Sigmoid colon (tissue), 7 donors: ENCODE measurements at places on chromosomes 11 and 22. TPM values are rescaled to one million over a fixed set of nuclear protein-coding genes. Genes with fewer than 3 reads are reported as not detected.

DNA sequence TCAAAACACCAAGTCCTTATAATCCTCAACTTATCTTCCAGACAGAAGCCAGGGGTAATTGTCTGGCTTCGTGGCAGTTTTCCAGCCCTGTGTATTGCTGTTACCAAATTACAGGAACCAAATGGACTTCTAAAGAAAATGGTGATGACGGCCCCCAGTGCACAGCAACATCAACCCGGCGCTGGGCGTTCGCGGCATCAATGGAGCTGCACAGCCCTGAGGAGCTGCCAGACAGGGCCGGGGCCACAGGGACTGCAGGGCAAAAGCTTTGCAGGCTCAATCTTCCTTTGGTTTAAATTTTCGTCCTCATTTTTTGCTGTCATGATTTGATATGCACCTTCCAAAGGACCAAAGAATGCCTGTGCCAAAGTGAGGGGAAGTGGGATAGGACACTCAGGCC is 292.5 kb downstream of the BRD1 start:
- H3K36me3 ChIP-seq, result no peaks in the 10 kb centered on the region
- no peaks in the 10 kb centered on the region for H3K4me1 ChIP-seq
- no peak overlapping the region for H3K27ac ChIP-seq
- peak; percentile 24 for DNase-seq
- no peak overlapping the region for H3K4me3 ChIP-seq
- H3K27me3 ChIP-seq, result peaks cover 13% of the 10 kb centered on the region

DNA sequence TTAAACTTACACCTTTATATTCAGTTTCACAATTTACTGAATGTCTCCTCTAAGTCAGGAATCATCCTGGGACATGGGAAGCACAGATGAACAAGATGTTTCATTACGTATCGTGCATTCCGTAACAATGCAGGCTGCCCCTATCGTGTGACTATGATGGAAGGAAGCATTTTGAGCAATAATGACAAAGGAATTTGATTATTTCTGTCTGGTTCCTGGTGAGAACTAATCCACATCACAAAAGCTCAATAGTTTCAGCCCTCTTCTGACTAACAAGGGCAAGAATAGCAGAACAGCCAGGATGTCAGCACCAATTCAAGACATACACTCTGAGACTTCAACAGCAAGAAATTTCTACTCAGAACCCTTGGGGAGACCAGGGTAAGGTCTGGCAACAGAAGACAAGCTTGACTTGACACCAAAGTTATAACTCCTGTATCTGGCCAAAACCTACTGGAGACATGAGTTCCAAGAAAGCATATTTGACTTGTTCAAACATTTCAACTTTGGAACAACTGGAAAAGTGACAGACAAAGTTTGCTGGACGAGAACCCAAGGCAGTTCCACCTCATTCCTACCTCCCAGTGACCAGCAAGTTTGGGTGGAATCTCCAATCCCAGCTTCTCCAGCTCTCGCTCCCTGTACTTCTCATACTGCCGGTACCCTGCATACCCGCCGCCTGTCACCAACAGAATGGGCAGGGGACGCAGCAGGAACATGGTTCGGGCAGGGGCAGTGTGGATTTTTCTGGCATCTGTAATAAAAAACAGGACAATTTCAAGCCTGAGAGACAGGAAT is 14.3 kb downstream of the PISD start:
- H3K27ac ChIP-seq, result no peak overlapping the region
- peaks cover 20% of the 10 kb centered on the region for H3K4me1 ChIP-seq
- no peak overlapping the region for H3K4me3 ChIP-seq
- DNase-seq, result no peak
- H3K27me3 ChIP-seq, result no peaks in the 10 kb centered on the region
- peaks cover 43% of the 10 kb centered on the region for H3K36me3 ChIP-seq

DNA sequence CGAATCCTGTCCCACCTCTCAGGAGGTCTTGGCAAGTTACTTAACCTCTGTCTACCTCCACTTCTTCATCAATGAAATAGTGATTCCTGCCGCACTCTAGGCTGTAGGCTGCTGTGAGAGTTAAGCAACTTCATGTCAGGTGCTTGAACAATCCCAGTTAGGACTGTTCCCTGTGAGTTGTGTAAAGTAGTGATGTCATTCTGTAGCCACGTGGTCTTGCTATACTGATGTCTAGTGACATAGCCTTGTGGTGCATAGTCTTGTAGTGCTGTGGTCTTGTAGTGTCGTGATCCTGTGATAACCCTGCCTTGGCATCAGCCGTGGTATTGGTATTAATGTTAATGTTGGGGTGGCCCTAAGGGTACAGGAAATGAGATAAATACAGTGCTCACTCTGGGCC is 30.3 kb upstream of the PRR5 start:
- no peak for DNase-seq

DNA sequence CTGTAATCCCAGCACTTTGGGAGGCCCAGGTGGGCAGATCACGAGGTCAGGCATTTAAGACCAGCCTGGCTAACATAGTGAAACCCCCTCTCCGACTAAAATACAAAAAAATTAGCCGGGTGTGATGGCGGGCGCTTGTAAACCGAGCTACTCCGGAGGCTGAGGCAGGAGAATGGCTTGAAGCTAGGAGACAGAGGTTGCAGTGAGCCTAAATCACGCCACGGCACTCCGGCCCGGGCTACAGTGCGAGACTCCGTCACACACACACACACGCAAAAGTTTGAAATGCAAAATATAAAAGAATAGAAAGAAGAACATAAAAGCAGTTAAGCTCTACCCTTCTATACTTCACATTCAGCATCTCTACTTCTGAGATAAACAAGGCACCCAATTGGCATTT is 1165.9 kb upstream of the CNTN5 start:
- H3K4me1 ChIP-seq, result no peaks in the 10 kb centered on the region
- no peak overlapping the region for H3K4me3 ChIP-seq
- H3K27me3 ChIP-seq, result no peaks in the 10 kb centered on the region

DNA sequence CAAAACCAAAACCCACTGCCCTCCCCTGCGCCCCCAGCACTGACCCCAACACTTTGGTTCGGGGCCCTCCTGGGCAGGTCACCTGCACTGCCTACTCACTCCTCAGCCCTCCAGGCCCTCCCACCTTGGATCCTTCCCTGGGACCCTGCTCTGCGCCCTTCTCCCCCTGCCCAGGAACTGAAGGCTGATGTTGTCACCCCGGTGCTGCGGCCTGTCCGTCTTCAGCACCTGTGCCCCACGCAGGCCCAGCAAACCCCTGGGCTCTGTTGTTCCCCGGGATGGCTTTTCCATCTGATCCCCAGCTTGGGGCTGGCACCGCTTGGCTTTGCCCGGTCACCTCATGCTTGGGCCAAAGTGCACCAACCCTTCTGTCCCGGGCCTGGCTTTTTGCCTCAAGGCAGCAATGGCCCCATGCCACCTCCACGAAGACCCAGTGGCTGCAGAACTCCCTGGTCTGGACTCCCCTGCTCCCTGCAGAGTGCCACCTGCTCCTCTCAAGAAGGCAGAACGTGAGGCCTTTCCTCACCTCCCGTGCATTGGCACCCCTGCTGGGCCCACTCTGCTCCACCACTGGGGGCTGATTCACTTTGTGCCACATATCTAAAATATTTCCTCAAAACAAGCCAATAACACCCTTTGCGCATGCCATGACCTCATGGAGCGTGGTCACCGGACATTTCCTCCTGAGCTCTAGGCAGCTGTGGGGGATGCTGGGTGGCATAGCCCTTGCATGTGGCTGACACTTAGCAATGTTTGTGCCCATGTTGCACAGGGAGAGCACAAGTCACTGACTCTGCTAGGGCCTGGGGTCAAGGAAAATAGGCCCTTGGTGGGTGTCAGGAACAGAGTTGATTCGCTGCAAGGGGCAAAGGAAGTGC is 8.8 kb downstream of the PPM1F start:
- peak overlapping the region; percentile 94 for H3K27ac ChIP-seq
- peaks cover 53% of the 10 kb centered on the region for H3K4me1 ChIP-seq
- H3K36me3 ChIP-seq, result no peaks in the 10 kb centered on the region
- no peaks in the 10 kb centered on the region for H3K27me3 ChIP-seq
- no peak for DNase-seq

- H3K4me1 ChIP-seq, result peaks cover 41% of the 10 kb centered on the region
- H3K27me3 ChIP-seq, result peaks cover 76% of the 10 kb centered on the region
- H3K4me3 ChIP-seq, result peak within 1 kb of the TSS; percentile 30
- no peaks in the 10 kb centered on the region for H3K36me3 ChIP-seq
- no peak for DNase-seq
Measured at GRCh38 chr11:2139123-2139521, at the start of gene IGF2. TSS of gene IGF2 (minus strand) at chr11:2139389. CDS start at chr11:2135523, 3,866 bp downstream.

DNA sequence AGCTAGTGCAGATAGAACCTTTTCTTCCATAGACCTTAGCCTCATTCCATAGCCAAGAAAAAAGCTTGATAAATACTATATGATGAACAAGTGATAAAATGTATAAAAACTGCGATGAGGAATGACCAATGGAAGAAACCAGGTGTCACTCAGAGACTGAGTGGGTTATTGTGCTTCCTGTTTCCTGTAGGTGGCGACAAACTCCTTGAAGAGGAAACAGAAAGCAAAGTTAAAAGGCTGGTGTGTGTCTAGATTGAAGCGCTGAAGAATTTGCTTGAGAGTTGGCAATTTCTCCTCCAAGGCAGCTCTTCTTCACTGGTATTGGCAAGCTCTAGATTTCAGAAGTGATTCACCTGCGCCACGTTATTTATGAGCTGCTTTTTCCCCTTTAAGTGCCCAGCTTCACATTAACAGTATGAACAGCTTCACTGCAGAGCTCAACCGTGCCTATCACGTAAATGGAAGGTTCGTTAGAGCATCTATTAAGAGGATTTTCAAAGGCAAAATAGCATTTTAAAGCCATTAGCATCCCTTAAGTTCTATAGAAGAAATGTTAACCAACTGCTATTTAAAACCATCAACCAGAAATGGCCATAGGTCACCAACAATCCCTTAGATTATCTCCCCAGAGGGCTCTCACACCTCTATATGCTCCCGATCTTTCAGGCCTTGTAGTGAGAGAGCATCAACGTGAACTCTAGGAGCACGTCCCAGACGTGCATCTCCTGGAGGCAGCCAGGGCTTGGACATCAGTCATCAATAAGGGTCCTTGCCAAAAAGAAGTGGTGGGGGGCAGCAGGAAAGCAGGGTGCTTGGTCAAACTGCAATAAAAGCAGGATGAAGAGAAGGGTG is 179.4 kb downstream of the CADM1 start:
- H3K27ac ChIP-seq, result no peak overlapping the region
- no peak overlapping the region for H3K4me3 ChIP-seq
- DNase-seq, result no peak
- H3K27me3 ChIP-seq, result no peaks in the 10 kb centered on the region
- H3K36me3 ChIP-seq, result no peaks in the 10 kb centered on the region

GRCh38 chr11:2092956-2093412 is 46.2 kb downstream of the IGF2 start:
- H3K4me1 ChIP-seq, result peaks cover 8% of the 10 kb centered on the region
- H3K36me3 ChIP-seq, result no peaks in the 10 kb centered on the region
- DNase-seq, result peak; percentile 73
- no peaks in the 10 kb centered on the region for H3K27me3 ChIP-seq
- no peak overlapping the region for H3K4me3 ChIP-seq

DNA sequence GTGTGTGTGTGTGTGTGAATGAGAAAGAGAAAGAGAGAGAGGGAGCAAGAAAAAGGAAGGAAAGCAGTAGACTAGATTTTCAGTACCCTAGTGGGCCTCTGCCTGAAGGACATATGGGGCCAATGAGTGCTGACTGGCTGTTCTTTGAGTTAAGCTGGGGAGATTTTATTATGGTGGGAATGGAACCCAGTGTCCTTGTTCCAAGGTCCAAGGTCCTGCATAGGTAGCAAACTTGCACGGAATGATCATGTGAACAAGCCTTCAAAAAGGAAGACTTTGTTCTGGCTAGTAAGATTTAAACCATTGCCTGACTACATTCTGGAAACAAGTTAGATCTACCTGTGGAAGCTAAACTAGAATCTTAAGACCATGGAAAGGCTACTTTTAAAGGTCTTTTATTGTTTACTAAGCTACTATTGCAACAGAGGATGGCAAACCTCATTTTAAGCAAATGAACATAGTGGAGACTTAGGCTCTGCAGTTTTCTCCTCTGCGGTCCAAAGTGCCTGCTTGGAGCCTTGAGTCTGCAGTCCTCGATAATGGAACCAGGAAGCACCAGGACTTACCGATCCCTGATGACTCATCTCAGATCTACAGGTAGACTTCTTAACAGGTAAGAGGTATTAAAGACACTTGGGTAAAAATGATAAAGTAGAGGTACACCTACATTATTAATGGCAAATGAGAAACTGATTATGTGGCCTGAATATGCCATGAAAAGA is 10.2 kb upstream of the GRAMD1B start:
- H3K27ac ChIP-seq, result no peak overlapping the region
- no peaks in the 10 kb centered on the region for H3K27me3 ChIP-seq
- H3K4me3 ChIP-seq, result no peak overlapping the region
- DNase-seq, result no peak
- H3K36me3 ChIP-seq, result no peaks in the 10 kb centered on the region
- no peaks in the 10 kb centered on the region for H3K4me1 ChIP-seq

GRCh38 chr22:46262449-46263215 is 511 bp downstream of the PKDREJ start:
- H3K27me3 ChIP-seq, result no peaks in the 10 kb centered on the region
- no peaks in the 10 kb centered on the region for H3K36me3 ChIP-seq
- no peak overlapping the region for H3K27ac ChIP-seq
- peak overlapping the region; percentile 36 for H3K4me3 ChIP-seq

- DNase-seq, result no peak
- no peak overlapping the region for H3K27ac ChIP-seq
- H3K4me1 ChIP-seq, result peaks cover 5% of the 10 kb centered on the region
- H3K36me3 ChIP-seq, result no peaks in the 10 kb centered on the region
- H3K4me3 ChIP-seq, result no peak overlapping the region
Measured at GRCh38 chr11:10722307-10722706, 28.7 kb upstream of the CTR9 start.

DNA sequence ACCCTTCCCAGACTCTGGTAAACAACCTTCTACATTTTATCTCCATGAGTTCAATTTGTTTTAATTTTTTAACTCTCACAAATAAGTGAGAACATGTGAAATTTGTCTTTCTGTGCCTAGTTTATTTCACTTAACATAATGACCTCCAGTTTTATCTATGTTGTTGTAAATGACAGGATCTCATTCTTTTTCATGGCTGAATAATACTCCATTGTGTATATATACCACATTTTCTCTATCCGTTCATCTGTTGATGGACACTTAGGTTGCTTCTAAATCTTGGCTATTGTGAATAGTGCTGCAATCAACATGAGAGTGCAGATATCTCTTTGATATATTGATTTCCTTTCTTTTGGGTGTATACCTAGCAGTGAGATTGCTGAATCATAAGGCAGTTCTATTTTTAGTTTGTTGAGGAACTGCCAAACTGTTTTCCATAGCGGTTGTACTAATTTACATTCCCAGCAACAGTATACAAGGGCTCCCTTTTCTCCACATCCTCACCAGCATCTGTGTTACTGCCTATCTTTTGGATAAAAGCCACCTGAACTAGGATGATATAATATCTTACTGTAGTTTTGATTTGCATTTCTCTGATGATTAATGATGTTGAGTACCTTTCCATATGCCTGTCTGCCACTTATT is 93.9 kb downstream of the ATG16L2 start:
- H3K4me3 ChIP-seq, result no peak overlapping the region
- H3K36me3 ChIP-seq, result no peaks in the 10 kb centered on the region
- no peak overlapping the region for H3K27ac ChIP-seq
- DNase-seq, result no peak

SCGB1D1 gene
- not detected for total RNA-seq

IGF2 gene
- 13.9 TPM for total RNA-seq
